GM12892 (cell line): ENCODE measurements at places on chromosomes 1 and 21.
A peak's percentile ranks its signal among the peaks of the same experiment; 100 is the strongest.

- DNase-seq, result no peak
Observed at GRCh38 chr1:186178426-186179043, 196.5 kb downstream of the TPR start.

DNA sequence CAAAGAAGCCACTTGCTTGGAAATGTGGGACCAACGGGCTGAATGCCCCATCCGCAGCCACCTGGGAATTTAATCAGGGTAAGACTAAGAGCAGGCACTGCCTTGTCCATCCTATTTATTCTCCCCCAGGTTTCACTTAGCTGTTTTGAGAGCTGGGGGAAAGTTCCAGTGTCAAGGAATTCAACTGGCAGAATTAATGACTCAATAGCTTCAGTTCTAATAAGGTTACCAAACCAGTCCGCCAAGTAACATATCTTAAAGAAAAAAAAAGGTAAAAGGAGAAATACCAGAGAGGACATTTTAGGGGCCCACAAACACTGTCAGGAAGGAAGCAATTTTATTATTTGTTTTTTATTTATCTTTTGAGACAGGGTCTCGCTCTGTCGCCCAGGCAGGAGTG, 157.6 kb upstream of the SOD1 start:
- no peak for DNase-seq

GRCh38 chr1:244709476-244710368, 56.8 kb downstream of the DESI2 start:
- DNase-seq, result no peak

DNA sequence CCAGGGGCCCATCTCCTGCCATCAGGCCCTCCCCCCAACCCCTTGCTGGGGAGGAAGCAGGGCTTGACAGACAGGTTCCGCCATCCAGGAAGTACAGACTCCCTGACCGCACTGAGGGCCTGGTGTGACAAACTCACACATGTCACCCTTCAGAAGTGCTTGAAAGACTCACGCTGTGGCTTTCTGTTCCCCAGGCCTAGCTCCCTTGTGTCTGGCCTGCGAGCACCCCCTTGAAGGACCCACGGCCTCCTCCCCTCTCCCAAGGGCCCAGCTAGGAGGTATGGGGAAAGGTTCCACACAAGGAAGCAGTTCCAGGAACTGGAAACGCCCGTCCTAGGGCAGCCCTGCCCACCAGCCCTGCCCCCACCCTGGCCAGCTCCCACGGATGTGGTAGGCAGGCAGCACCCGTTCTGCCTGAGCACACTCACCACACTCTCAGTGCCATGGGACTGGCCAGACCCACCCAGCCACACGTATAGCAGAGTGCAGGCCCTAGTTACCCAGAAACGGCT, 26.7 kb downstream of the SLC2A1 start:
- DNase-seq, result peak; percentile 92

DNA sequence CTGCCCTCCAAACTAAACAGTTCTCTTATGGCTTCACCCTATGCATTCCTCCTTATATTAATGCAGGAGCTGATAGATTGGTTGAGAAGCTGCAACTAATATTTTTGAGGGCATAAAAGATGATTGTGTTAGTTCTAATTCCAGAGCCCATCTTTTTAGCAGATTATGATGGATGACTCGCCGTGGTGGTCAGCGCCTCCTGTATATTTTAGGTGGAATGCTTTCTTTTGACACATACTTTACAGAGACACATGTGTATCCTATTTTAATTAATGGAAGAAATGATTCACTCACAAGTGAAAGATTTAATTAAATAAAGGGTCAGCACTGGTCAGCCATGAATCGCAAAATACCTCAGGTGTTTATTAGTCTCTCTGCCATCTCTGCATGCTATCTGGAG, 120.7 kb downstream of the TM2D1 start:
- no peak for DNase-seq

DNA sequence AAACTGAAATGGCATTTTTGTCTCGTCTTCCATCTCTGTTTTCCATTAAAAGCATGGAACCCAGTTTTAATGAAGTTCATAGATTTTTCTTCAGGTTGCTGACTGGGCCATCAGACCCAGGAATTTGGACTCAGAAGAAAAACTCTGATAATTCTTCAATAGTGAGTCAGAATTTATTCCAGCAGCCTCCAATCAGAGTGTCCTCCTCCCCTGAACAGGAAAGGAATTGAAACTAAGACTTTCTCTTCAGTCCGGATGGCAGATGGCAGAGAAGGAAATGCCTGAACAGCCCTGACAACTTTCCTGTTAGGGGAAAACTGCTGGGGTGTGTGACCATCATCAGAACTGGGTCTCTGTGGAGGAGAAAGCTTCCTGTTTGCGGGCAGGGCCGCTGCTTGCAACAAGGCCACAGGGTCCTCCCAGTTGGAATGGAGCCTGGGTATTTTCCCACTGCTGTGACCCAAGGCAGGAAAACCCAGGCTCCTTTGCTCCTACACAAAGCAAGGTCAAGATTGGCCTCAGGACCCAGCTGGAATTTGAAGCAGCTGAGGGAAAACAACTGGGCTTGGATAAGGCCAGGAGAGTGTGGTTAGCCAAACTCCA, 20.7 kb downstream of the CD34 start:
- DNase-seq, result no peak

- DNase-seq, result no peak
Observed at GRCh38 chr1:150322310-150322709, 977 bp downstream of the PRPF3 start.

- DNase-seq, result no peak
Observed at GRCh38 chr1:25066256-25066655, 136.2 kb upstream of the RUNX3 start.
